Anterior cingulate cortex (tissue), 58 donors: ENCODE measurements at places on chromosomes 4 and X.

- no peak for DNase-seq
Observed at GRCh38 chr4:52126966-52127365, 75.9 kb downstream of the SPATA18 start.

DNA sequence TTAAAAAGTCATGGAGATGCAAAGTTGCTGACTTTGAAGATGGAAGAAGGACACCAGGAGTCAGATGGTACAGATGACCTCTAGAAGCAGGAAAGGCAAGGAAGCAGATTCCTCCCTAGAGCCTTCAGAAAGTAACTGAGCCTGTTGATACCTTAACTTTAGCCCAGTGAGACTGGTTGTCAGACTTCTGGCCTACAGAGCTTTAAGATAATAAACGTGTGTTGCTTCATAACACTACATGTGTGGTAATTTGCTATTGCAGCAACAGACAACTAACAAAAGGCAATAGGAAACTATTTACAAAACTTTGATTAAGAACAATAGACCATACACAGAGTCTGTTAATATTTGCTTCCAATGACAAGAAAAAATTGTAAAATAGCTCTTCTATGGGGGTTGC, 102.0 kb upstream of the USP38 start:
- no peak for DNase-seq

- DNase-seq: no peak
Observed at GRCh38 chrX:95318882-95319281, 1365.8 kb upstream of the DIAPH2 start.

DNA sequence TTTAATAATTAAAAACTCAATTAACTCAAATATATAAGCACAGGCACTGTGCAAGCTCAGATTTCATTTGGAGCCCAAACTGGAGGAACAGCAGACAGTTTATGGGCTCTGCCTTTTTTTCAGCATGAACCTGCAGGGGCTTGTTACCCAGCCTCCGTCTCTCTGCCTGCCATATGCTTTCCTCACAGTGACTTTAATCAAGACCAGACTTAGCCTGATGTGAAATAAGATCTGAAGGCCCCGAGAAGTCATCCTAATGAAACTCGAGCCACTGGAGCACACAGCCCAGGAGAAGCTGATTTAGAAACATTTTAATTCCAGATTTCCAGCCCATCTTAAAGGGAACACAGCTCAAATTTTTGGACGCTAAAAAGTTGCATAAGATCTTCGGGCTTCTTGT, 55.6 kb downstream of the SPATA18 start:
- DNase-seq: no peak

DNA sequence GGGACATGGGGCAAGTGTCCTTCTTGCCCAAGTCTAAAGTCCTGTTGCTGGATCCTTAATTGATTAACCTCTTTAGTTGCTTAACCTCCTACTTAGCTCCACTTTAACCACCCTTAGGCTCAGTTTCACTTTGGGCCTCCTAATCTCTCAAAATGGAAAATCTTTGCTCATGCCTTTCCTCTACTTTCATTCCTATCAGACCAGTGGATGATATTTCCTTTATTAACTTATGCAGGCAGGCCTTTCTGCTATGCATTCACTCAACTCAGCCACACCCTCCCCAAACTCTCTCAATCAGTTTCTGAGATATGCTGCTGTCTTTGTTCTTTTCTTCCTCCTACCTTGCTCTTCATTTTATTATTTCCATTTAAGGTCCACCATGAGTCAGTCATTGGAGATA, 14.4 kb upstream of the ARSJ start:
- DNase-seq: no peak

GRCh38 chr4:15043922-15044321, 41.6 kb downstream of the CPEB2 start:
- no peak for DNase-seq
